ENCODE measurements at places on chromosomes 7 and 10.

DNA sequence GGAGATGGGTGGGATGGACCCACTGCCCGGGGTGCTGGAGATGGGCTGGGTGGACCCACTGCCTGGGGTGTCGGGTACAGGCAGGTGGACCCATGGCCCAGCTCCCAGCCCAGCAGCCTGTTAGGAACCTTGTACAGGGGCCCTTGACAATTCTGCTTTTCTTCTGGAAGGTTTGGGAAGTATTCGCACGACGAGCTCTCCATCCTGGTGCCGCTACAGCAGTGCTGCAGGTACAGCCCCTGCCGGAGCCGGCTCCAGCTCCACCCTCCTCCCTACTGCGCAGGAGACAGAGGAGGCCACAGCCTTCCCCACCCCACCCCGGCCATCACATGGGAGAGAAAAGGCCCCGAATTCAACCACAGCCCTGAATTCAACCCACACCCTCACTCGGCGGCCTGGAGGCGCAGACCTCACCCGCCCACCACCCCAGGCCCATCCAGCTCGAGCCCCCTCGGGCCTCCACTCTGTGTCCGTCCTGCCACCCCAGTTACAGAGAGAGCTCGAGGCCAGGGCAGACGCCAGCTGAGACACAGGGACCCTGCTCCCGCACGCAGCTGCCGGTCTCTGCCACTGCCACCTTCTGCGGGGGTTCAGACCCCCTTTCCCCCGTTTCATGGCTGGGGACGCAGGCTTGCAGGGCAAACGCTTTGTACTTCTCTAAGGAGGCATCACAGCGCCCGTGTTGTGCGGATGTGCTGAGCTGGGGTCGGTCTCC lies 31.3 kb upstream of the FOXL3 start:
- no peak for DNase-seq

DNA sequence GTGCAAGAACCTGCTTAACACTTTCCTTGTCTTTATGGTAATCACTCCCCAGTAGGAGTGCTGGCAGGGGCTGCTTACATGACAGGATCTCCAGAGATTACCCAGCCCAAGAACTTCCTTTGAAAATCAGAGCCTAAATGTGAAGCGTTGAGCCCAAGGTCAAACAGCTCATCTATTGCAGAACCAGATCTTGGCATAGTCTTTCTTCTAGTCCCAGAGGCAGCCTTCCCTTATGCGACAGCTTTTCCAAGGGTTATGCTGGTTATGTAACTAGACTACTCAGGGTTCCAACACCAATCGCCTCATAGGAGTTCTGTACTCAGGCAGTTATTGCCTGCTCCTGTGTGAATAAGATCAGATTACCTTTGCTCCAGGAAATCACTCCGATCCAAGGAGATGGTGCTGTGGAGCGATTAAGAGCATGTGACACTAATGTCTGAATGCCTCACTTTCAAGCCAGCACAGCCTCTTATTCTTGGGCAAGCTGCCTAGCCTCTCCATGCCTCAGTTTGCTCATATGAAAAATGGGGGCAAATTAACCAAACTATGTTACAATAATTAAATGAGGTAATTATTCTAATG lies 8.4 kb upstream of the LGI1 start:
- no peak for DNase-seq

- DNase-seq: no peak
Observed at GRCh38 chr10:100551196-100551595, 15.5 kb downstream of the HIF1AN start.

- DNase-seq: no peak
Observed at GRCh38 chr7:98229991-98230745, 18.9 kb downstream of the BHLHA15 start.

DNA sequence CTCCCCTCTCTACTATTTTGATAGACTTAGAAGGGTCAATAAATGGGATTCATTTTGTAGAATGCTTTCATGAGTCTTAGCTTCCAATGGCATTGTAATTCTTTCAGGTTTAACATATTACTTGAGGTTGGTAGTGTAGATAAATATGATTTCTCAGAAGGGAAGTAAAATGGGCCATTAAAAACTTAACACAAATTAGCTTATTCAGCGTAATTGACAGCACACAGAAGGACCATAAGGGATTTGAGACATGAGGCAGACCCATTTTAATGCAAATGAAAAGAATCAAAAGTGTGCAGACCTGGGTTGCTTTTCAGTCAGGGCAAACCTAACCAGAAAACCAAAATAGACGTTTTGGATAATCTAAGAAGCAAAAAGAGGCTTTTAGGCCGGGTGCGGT lies 156.6 kb upstream of the CNTNAP2 start:
- DNase-seq: no peak

DNA sequence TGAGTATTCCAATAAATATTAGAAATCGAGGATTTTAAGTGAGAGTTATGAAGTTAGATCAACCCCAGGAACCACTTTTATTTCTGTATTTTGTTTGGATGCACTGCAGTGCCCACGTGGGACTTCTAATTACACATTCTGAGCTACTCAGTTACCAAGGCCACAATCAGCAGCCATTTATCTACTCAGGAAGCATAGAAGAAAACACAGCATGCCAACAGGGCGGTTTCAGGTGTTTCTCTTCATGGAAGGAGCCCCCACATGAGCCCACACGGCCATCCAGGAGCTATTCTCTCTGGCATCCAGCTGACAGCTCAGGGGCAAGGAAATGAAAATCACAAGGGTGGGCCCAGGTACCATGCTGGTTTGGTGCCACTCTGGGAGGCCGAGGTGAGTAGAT lies 266.5 kb upstream of the MKLN1 start:
- no peak for DNase-seq

DNA sequence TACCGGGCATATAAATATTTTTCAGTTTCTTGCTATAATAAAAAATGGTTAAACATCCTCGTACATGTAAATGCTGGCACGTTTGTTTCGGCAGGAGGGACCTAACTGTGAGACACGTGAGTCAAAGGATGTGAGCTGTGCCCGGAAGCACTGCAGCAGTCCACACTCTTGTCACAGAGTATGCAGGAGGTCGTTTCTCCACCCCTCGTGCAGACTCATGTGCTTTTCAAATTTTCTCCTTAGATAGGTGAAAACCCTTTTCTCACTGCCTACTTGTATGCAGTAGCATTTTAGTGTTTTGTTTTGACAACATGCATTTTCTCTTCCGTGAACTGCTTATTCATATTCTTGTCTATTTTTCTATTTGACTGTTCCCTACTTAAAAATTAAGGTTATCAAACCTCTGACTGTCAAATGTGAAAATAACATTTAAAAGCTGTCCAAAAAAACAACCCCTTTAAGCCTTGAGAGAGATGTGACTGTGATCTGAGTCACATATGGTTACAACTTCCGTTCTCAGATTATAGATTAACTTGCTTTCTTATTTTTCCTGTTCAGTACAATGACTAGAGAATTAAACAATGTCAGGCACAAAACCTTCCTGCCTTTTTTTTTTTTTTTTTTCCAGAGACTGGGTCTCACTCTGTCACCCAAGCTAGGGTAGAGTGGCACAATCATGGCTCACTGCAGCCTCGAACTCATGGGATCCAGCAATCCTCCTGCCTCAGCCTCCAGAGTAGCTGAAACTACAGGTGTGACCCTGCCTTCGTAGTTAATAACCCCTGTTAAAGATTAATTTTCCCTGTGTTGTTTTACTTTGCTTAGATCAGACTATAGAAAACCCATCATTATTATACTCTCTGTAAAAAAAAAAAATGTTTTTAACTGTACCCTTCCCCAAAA lies 45.1 kb downstream of the DPY19L1 start:
- peak; percentile 69 for DNase-seq
